Memory B cell (primary cell): ENCODE measurements at places on chromosomes 6 and 20.

- no peak for DNase-seq
Measured at GRCh38 chr6:89749918-89750317, 69.7 kb downstream of the MDN1 start.

GRCh38 chr20:45008521-45009049, 42.3 kb downstream of the STK4 start:
- DNase-seq = no peak

DNA sequence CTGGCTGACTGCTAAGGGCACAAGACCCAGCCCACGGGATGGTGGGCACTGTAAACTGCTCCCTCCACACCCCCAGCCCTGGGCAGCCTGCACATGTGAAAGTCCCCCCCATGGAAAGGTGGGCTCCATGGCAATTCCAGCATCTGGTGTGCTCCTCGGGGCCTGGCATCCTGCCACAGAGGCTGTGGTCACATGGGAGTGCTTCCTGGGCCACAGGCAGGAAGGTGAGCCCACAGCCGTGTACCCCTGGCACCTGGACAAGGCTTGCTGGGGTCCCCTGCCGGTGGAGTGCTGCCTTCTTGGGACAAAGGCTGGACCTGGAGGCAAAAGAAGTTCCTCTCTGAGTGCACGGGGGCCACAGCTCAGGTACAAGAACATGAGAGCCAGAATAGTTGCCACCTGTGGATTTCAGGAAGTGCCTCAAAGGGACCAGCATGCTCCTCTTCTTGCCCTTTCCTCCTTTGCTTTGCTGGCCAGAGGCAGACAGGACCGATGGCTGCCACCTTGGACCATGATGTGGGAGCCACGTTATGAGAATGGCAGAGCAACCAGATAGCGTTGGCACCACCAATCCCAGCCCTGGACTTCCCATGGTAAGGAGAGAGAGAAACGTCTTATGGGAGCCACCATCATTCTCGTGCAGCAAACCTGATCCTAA, 120.2 kb upstream of the MLN start:
- no peak for DNase-seq

- no peak for DNase-seq
Measured at GRCh38 chr6:16097382-16098171, 31.3 kb upstream of the MYLIP start.

DNA sequence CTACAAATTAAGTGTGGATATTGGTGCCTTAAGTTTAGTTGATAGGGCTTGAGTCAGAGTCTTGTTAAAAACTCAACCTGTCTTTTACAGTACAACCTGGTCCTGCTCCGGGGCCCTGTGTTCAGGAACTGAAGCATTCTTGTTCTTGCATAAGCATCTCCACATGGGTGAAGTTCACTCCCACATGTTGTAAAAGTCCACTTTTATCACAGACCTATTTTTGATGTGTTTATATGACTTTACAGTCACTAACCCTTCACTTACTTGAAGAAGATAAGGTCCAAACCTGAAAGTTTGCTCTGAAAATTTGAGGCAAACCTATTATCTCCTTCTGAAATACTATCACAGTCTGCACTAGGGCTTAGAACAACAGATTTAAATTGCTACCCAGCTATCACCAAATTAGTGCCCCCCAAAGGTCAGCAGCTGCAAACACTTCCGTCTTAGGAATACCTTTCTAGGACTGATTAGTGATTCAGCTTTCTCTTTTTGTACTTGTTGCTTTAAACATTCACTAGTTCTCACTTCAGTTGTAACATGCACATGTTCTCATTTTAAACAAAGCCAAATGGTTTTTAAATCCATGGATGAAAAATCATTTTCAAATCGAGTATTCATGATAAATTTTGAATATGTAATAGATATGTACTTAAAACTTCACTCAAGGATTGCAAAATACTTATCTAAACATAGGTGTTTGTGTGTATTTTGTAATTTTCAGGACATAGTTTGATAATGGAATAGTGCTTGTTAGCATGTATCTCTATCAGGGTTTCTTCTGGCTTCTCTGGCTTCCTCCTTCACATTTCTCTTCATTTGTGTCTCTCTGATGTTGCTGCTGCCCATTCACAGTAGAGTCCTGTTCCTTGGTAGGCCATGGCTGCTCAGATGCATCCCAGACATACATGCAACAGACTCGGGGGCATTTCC, 469.8 kb upstream of the SOX4 start:
- DNase-seq = no peak
